Caudate nucleus (tissue), 63 donors: ENCODE measurements at places on chromosomes 6 and 20.

- no peak for DNase-seq
Observed at GRCh38 chr6:74091136-74091793, 395.3 kb downstream of the CD109 start.

DNA sequence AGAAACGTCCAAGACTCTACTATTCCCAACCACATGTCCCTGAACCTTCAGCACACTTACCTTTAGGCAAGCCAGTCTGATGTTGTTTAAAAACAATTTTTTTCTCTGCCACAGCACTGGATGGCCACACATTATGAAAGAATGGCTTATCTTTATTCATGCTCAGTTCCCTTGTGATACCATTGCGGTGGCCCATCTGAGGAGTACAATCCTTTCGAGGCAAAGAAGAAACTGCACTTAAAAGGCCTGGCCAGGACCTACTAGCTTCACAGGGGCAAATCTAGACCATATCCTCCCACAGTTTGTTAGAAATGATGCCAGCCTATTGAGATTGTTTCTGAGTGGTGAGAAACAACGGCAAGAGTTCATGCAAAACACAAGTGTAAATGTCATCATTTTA lies 88.4 kb upstream of the PLEKHG1 start:
- no peak for DNase-seq

DNA sequence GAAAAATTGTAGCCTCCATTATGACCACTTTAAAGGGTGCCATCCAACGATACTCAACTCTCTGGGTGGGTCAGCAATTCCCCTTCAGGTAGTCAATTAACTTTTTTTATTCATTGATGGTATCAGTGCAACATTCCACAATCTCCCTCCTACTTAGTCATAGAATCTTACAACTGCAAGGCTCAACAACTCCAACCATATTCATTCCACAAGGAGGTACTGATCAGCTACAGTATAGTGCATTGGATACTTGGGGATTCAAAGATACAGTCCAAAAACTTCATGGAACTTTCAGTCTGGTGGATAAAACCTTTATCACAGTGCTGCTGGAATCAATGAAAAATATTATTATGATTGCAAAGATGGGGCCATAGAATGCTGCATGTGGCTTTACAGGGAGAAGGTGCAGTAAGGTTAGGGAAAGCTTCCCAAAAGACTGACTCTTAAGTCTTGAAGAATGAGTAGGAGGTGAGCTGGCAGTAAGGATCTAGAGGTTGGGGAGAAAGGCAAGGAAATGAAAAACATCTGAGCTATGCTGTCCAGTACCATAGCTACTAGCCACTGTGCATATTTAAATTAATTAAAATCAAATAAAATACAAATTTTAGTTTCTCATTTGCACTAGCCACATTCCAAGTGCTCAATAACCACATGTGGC lies 314.7 kb upstream of the PRDM1 start:
- no peak for DNase-seq

DNA sequence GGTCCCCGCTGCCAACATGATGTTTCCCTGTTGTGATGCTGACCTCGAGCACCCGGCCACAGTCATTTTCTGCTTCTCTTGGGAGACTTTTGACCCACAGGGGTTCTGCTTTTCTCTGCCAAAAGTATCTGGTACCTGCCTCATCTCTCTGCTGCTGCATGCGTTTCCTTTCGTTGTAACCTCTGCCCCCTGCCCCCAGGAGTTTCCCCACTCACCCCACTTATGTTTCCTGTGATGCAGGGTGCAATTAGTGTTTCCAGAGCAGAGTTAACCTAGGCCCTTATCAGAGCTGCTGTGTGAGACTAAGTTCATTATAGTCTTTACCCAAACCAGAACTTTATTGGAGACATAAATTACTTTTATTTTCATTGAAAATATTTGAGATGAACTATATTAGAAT lies 65.2 kb upstream of the EDN3 start:
- no peak for DNase-seq

DNA sequence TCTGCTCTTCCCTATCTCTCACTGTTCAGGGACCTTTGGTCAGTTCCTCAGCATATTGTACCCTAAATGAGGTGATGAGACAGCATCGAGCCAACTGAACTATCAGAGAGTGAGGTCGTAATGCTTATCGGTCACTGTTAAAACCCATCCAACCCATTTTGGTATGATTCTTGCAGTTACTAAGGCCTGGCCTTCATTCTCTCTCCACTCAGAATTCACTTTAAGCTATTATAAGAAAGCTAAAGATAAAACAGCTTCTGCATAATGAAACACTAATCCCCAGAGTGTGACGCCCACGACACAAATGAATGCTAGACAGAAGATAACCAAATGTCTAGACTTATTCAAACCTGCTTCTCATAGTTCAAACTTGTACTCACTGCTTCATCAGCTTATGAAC lies 175.8 kb downstream of the GMPR start:
- no peak for DNase-seq

- DNase-seq, result no peak
Observed at GRCh38 chr6:17885889-17886576, 101.4 kb downstream of the KIF13A start.

- DNase-seq, result no peak
Observed at GRCh38 chr6:88538130-88538706, 372.1 kb upstream of the CNR1 start.
